ENCODE measurements at places on chromosomes 5 and 9.

DNA sequence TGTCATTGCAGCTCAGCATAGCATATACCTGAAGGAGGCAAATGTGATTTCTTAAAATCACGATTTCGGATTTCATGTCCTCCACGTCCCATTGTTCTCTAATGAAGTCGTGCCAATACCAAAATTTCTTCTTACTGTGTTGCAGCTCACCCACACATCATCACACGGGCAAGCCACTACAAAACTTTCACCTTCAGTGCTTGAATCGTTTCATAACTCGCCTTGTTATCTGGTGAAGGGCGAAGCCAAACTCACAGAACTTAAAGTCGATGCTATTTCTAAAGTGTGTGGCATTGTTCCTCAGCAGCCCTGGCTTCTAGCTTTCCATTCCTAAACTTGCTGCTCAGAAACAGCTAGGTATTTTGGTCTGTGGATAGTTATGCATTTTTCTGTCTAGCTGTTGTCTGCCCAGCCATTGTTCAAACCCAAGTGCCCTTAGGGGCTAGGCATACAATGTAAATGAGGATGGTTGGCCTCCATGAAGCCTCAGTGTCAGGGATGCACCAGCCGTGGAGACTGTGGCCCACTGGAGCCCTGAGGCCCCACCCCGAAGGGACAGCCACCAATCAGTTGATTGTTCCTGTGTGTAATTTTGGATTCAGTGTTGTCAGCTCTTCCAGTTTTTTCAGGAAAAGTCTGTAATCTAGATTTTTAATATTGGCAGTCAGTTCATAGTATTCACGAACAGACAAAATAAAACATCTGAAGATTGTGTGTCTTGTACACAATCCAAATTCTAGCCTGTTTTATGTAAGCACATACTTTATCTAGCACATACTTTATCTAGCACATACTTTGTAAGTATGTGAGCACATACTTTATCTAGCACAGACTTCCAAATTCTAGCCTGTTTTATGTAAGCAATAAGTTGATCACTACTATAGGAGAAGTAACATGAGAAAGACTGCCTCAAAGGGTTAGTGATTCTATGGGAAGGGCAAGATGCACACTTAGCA lies 112.8 kb downstream of the DAPK1 start:
- DNase-seq: no peak

DNA sequence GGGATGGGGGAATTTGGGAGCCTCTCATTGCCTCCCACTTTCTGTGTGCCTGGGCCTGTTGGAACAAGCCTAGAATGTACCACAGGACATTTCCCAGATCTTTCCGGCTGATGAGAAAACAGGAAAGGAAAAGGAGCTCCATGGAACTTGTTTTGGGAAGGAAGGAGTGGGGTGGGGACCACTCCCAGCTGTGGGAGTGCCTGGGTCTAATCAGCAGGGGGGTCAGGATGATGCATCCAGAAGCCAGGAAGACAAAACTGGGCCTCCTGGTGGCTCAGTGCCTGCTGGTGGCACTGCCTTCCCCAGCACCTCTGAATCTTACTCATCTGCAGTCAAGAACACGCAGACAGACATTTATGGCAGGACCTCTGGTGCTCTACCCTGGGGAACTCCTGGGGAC lies 2.8 kb downstream of the SMIM33 start:
- no peak for DNase-seq

DNA sequence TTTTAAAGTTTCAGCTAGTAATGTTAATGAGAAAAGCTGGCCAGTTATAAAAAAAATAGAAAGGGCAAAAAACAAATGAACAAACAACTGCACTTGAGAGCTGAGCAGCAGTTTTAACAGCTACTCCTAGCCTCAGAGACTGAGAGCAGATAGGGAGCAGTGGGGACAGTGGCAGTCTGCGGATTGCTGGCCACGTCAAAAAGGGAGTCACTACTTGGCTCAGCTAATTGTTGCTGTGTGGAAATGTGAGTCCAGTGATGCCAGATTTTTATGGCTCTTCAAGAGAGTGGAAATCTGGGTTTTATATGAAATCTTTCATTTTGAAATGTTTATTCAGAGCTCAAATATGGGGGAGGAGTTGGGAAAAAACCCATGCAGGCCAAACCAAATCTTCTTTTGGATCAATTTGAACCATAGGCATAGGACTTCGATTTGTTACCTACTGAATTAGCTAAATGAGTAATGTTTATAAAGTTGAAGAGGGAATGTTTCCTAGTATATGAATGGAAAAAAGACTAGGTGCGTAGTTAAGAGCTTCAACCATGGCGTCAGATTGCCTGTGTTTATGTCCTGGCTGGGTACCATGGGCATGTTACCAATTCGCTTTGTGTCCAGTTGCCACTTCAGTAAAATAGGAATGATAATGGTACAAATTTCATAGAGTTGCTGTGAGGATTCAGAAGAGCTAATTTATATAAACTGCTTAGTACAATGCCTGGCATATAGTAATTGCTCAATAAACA lies 102.1 kb downstream of the PAM start:
- DNase-seq: no peak

- DNase-seq: no peak
Observed at GRCh38 chr9:8600914-8601680, 801.5 kb upstream of the DMAC1 start.

DNA sequence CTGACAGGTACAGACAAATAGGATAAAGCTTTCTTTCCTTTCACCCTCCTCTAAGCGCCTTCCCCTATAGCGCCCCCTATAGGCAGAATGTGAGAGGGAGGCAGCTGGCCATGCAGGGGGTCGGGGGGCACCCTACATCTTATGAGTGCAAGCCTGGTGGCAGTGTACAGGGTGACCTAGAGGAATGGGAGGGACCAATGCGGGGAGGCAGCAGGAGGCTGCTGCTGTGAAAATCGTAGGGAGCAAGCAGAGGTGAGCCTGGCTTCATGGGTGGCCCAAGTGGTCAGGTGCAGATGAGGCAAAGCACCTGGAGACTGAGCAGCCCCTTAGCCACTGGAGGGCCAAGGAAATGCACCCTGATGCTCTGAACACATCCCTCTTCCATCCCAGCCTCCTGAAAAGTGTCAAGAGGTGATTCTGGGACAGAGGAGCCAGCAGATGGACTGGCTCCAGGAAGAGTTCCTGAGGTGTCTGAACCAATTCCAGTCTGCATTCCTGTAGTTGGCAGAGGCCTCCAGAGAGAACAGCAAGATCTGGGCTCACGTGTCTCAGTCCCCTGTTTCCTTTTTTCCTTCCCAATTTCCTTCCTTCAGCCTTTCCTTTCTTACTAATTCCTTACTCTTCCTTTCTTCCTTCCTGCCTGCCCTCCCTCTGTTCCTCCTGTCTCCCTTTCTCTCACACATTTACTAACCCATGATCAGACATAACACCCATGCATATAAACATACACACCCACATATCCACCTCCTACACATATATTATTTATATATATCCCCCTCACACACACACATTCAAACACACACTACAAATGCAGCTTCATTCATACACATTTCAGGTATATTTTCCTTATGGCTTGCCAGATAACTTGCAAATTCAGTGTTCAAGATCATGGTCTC lies 32.8 kb upstream of the GALNT10 start:
- DNase-seq: no peak

DNA sequence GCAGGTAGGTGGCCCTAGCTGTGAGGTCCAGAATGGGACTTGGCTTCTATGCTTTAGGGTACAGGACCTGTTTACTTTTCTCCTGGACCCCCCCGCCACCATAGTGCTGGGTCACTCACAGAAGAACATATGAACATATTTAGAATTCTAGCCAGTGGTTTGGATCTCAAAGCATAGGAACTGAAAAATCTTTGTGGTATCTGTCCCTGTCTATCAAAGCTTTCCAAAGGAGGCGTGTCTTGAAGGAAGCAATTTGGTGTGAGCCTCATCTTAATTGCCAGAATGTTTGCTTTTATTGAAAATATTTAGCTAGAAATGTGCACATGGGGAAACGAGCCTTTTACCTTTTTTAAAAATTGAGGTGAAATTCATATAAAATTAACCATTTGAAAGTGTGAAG lies 6.2 kb downstream of the PHF2 start:
- no peak for DNase-seq

DNA sequence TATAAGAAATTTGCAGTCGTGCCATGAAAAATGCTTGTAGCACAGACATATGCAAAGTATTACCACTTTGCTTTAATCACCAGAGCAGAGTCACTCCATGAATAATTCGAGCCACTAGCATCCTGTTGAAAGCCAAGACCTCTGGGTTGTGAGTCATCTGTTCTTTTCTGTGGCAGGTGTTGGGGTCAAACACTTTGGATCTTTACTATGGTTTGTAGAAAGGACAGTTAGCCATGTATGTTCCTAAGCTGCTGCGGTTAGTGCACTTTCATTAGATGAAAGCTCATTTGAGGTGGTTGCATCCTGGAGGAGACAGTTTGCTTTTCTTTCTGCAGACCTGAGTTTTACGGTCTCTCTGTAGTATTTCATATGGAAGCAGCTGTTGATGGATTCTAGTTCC lies 223.7 kb downstream of the DMRT2 start:
- no peak for DNase-seq

DNA sequence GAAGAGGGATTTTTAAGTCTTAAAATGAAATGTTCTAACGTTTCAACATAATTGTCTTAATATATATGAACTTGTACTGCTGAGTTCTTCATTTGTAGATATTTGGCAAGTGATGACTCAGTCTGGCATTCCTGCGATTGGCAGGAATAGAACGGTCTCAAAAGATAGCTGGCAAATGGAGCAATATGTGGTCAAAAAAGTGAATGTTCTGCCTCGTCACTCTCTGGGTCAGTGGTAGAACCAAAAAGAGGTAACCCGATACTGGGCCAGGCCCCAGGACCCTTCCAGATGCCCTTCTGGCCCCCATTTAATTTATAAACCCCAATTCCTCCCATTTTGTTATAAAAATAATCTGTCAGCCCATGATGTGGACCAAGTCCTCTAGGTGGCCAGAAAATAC lies 39.2 kb downstream of the ZNF366 start:
- no peak for DNase-seq

DNA sequence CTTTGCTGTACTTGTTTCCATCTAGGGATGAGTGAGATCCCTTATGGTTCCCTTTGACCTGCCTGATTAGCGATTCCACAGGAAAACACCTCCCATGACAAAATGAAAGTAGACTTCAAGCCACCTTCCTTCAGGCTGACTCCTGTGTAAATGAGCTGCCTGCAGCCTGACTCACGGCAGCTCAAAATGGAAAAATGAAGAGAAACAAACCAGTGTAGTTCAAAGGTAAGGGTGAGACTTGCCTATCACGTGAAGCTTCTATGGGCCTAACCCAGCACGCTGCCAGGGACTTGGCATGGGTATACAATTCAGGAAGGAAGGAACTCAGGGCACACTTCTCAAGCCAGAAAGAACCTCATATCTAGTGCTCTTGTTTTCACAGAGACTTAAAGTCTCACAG lies 110.1 kb upstream of the LRRTM2 start:
- no peak for DNase-seq

GRCh38 chr9:27337833-27338526 lies 41.0 kb upstream of the EQTN start:
- DNase-seq: no peak

- DNase-seq: no peak
Observed at GRCh38 chr5:76782444-76782843, 36.4 kb upstream of the F2RL1 start.

DNA sequence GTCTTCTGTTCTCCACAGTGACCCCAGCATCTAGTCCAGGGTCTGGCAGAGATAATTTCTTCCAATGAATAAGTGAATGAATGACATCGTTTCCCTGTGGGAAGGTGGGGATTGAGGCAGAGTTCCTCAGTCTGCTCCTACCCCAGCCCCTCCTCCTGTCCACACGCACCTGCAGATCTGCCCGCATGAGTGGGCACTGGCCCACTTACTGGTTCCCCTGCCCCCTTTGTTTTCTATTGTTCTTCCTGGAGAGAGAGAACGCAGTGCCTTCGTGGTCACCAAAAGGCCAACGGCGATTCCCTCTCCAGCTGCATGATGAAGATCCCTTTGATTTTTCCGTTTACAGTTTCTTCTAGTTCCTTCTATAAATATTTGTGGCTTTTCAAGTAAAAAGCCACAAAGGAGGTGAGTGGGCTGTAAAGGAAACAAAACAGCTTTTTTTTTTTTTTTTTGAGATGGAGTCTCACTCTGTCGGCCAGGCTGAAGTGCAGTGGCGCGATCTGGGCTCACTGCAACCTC lies 5.8 kb upstream of the FPGS start:
- peak; percentile 23 for DNase-seq

DNA sequence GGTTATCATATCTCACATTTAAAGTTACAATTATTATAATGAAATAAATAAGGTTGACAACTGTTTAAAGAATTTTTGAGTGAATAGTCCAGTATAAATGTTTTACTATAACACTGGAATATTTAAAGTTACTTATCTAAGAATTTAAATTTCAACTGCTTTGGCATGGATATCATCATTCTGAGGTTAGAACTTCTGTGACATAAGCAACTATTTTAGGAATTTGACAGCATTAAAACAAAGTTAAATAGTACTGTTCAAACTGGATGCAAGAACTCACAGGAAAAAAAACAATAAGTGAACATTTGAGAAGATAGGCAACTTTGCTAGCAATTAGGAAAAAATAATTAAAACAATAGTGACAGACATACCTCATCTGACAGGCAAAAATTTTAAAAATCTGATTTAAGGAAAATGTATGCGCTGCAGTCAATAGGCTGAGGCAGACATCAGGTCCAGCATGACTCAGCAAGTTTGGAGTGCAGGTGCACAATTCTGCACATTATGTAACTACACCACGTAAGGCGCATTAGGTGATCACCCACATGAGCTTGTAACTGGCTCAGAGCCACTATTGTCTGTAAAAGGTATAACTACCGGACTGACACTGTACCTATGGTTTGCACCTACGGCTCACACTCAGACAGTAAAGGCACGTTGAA lies 180.6 kb downstream of the PDE4D start:
- no peak for DNase-seq

DNA sequence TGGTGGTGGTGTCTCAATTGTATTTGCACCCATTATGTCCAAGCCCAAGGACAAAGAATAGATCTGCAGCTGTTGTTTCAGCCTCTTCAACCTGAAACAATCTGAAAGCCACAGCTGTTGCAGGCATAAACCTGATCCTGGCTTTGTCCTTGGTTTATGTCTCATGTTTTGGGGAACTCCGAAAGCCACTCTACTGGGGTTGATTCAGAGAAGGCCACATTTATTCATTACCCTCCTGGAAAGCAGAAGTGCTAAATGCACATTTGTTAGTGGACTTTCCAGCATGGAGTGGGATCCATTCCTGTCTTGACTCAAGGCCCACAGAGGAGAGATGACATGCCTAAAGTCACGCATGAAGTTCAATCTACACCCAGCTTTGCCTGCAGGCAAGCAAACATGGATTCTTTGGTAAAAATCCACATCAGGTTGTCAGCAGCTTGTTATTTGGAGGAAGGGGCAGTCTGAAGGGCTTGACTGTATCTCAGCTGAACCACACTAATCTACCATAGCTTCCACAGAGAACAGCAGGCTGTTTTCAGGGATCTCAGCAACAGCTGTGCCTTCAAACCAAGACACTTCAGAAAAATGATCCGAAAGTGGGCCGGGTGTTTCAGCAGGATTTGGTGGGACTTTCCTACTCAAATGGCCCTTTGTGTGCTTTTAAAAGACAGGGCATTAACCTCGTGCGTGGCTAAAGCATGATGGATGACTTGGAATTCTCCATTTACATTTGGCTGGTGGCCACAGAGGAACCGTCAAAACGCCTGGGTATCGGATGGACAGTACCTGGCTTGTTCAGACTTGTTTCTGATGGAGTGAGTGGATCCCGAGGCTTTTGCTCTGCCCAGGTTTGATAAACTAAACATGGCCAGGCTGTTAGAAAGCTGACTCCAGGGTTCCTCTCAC lies 36.2 kb upstream of the ADAM19 start:
- DNase-seq: no peak
